Stimulated activated CD4-positive, alpha-beta T cell treated with anti-CD3 and anti-CD28 coated beads, TNF-alpha, amount 100 ng/mL, for 4 hours (primary cell): ENCODE measurements at places on chromosomes 4 and X.

DNA sequence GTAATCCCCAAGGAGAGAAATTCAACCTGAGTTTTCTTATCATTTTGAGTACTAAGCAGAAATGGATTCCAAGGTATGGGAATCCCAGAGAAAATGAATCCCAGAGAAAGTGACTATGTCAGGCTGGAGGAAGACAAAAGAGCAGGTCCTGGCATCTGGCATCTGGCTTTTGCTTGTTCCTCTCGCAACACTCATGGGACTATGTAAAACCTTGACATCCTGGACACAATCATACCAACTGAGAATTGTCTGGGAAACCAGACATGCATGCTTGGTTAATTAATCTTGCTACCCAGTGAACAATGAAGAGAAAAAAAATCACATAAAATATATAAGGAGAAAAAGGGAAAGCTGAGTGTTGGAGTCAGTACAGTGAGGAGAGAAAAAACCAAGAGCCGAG lies 12.9 kb downstream of the DCAF8L1 start:
- no peak for DNase-seq

DNA sequence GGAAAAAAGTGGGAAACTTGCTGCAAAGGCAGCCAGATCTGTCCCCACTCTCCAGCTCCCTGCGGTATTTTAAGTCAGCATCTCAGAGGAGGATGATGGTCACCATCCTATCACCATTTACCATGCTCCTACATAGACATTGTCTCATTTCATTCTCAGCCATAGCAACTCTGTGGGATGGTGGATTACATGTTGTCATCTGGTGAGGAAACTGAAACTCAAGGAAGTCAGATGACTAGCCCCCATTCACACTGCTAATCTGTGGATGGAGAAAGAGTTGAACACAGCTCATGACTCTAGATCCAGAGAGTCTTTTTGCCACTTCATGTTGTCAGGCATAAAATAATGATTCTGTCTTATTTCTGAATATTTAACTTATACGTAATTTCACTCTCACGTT lies 323.5 kb downstream of the PTTG2 start:
- DNase-seq, result no peak

DNA sequence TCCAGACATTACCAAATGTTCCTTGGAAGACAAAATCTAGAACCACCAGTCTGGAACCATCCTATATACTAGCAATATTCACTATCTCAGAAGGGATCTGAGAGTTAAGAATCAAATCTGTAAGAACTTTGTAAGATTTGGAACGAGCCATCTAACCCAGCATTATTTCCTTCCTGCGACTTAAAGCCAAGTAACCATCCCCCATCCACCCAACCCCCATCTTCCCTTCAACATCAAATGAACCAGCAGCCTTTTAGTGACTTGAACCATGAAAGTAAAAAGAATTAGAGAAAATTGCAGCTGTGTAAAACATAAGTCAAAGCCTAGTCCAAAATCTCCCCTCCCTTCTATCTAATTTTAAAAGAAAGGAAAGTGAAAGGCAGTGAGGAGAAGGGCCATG lies 15.6 kb downstream of the RBM47 start:
- no peak for DNase-seq

GRCh38 chr4:38071801-38072431 lies 111.7 kb downstream of the PTTG2 start:
- DNase-seq, result no peak
